ENCODE measurements at places on chromosomes 4 and X.

GRCh38 chr4:144954230-144954629 lies 143.8 kb downstream of the ANAPC10 start:
- DNase-seq, result no peak

- DNase-seq, result peak; percentile 14
Measured at GRCh38 chrX:42615161-42615563, 162.8 kb downstream of the PPP1R2C start.

DNA sequence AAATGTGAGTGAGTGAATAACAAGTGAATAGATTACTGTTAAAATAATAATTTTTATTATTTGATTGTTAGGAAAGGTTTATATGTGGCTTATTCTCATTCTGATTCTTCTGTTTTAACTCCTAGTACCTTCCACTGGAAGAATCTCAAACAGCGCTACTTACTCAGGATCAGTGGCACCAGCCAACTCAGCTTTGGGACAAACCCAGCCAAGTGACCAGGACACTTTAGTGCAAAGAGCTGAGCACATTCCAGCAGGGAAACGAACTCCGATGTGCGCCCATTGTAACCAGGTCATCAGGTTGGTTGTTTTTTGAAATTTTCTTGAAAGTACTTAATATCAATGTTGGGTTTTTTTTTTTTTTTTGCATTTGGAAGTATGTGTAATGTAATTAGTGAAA lies 117.6 kb upstream of the BMPR1B start:
- DNase-seq, result no peak

GRCh38 chr4:95186666-95187065 lies 362.1 kb downstream of the UNC5C start:
- no peak for DNase-seq

GRCh38 chr4:112557676-112558411 lies 41.9 kb upstream of the NEUROG2 start:
- no peak for DNase-seq

All from epithelial cell of esophagus (primary cell).